ENCODE measurements at places on chromosomes 4 and X. TPM values are rescaled to one million over a fixed set of nuclear protein-coding genes. Genes with fewer than 3 reads are reported as not detected.

Gene ARMCX1
- 45.4 TPM for total RNA-seq

Gene MEPE
- total RNA-seq: not detected

Gene CYLC1
- total RNA-seq: not detected

Gene GNRHR
- total RNA-seq: not detected

Gene FGD1
- 4.6 TPM for total RNA-seq

Measured in regular cardiac myocyte (primary cell).